ENCODE measurements at places on chromosomes 3 and 15. TPM values are rescaled to one million over a fixed set of nuclear protein-coding genes. Genes with fewer than 3 reads are reported as not detected.
A peak's percentile ranks its signal among the peaks of the same experiment; 100 is the strongest.

CHRD gene
- 47.2 TPM for total RNA-seq

CELSR3 gene
- 0.66 TPM for total RNA-seq

PROK2 gene
- total RNA-seq = not detected

KLF15 gene
- total RNA-seq = 40.2 TPM

FBXW12 gene
- total RNA-seq = 3.4 TPM

CMTM8 gene
- 31.4 TPM for total RNA-seq

SERPINI1 gene
- total RNA-seq = 10.2 TPM

DNA sequence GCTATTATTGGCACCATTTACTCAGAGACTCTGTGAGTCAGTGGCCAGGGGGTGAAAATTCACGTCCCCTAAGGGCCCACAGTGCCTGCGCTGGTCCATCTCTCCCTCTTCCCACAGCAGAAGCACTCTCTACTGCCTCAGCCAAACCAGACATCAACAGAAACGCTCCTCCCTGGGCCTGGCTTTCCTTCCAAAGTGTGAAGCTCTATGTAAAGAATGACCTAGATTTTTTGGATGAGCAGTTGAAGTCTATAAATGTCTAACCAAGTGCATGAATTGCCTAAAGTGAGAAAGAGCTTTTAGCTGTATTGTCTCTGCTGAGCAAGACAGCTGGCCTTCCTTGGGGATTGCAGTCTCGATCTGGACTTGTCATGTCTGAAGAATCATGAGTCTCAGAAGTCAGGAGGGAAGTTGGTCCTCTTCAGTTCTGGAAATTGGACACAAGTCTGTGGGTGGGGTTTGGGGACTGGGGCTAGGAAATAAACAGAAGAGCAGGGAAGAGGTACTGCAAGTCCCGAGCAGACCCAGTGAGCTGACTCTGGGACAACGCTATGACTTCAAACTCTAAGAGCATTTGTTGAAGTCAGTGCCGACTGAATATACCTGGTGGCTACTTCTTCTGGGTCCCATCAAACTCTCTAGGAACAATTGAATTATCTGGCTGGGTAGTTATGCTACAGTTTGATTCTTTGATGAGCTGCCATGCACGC is 29.0 kb downstream of the RASGRP1 start:
- DNase-seq = no peak

GRCh38 chr15:45121706-45122417 is 7.7 kb downstream of the DUOXA2 start:
- no peak for DNase-seq

DNA sequence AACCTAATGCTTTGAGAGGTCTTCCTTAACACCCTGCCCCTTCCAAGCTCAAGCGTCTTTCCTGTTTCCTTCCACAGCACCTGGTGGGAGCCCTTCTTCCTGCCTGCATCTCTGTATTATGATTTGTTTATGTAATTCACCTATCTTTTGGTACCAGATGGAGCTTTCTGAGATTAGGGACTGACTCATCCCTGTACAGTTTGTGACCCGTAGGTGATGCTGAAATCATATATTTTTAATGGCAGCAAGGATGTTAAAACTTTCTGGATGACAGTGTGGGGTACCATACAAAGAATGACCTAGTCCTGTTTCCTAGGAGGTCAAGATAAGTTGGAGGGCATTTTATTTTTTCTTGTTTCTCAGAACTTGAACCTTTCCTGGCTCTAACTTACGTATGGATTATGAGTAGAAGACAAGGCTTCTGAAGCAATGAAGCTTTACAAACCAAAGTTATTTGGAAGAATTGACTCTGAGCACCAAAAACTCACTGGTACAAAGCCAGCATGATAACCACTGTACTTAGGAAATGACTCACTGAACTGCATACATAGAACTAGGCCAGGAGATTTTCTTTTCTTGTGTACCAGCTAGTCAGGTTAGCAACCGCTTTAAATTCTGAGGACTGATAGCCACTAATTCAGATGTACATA is 46.6 kb downstream of the HHLA2 start:
- peak; percentile 16 for DNase-seq

GRCh38 chr3:47024932-47025331 is 45.5 kb downstream of the NBEAL2 start:
- no peak for DNase-seq

DNA sequence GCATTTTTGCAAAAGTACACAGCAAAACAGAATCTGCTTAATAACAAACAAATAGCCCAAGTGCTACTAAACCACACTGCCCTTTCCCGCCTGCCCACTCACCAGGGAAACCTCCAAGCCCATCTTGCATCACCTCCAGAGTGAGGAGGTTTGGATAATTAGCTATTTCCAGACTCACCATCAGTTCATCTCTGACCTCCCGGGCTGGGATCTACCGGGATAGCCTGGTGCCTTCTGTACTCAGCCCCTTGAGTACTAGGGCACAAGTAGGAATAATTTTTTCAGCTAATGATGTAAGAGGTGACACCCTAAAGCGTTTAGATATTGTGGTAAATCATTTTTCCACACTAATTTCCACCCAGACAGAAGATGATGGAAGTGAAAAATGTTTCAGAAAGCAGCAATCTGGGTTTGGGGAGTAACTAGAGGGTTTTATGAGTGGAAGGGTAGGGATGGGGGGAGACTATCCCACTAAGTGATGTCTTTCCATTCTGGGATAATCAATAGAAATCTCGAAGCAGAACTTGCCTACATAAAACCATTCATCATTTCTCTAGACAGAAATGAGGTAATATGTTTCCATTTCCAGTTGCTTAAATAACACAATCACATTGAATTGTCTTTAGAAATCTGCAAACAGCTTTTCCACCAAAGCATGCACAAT is 40.9 kb downstream of the TAFA4 start:
- DNase-seq = no peak

- no peak for DNase-seq
These were observed 91.1 kb upstream of the TPM1 start for GRCh38 chr15:62951481-62951880.

DNA sequence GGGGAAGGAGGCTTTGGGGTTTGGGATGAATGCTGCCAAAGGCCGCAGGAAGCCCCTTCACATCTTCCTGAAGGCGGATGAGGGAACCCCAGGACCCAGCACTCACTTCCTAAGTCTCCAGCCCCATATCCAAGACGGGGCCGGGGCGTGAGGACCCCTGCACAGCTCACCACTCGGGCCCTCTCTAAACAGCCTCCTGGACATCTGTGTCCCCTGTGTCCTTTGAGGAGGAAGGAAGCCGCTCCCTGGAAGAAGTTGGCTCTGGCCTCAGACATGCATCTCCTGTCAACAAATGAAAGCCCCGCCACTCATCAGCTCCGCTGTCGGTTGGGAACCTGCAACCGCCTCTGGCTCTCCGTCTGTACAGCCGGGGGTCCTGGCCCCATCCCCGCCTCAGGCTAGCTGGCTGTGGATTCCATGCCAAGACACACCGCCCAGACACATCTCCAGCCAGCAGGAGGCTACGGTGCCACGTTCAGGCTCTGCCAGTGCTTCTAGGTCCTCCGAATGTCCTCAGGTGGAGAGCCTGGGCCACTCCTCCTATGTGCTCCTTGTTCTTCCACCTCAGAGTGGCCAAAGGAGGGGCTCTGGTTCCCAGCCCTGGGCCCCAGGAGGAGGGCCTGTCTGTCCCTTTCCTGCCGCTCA is 140.0 kb upstream of the MEF2A start:
- DNase-seq = no peak

- no peak for DNase-seq
These were observed 188.3 kb upstream of the THBS1 start for GRCh38 chr15:39392469-39393047.

GRCh38 chr3:196916221-196916620 is 26.1 kb downstream of the NCBP2 start:
- DNase-seq = no peak

- no peak for DNase-seq
These were observed 100.9 kb downstream of the MYO5A start for GRCh38 chr15:52427804-52428203.

DNA sequence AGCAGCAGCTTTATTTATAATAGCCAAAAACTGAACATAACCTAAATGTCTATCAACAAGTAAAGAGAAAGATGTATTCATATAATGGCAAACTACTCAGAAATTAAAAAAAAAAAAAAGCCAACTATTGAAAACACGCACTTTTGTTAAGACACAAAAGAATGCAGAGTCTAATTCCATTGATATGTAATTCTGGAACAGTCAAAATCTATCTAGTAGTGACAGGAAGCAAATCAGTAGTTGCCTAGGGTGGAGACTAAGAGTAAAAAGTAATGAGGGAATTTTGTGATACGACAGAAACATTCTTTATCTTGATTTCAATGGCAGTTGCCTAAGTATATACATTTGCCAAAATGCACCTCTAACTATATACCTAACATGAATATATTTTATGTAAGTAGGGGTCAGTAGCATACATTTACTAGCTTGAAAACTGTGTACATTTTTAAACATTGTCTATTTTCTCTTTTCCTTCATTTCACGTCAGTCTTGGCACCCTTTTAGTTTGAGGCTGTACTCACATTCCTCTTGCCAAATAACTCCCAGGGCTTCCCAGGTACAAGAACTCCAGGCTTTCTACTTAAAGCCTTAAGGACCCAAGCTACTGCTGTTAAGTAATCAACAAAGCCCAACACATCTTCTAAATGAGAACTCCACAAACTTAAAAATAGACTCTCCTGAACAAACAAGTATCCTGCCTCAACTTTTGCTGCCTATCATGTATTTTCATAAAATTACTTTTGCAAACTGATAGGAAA is 54.7 kb downstream of the ADAM10 start:
- DNase-seq = no peak

DNA sequence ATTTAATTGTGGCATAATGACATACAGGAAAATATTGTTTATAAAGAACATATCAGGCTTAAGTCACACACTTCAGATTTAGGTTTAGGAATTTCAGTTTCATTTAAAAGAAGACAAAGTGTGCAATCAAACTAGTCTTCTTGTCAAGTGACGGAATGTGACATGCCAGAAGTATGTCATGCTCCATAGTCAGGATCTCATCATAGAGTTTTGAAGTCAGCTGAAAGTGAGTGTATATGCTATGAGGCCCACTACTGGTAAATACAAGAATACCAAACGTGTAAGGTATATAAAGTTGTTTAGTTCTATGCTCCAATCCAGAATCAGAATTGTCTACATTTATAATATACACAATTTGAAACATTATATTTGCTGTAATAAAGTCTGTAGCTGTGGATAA is 988.4 kb downstream of the TBL1XR1 start:
- no peak for DNase-seq

DNA sequence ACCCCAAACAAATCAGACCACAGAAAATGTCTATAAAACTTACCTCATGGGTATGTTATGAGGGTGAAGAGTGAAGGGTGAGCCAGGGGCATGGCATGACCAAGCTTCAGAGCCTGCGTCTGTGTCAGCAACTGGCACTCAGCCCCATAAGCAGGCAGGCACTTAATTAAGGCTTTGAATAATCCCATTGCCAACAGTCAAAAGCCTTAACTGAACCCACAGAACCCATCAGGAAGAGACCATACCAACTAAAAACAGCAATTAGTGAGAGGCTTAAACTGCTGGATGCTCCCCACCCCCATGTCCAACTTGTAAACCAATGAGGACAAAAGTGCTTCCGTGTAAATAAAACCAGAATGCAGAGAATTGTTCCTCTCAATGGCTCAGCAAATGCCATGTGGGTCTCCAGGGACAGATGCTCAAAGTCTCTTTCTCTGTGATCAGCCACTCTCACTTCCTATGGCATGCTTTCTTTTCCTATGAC is 126.0 kb downstream of the MYLK start:
- DNase-seq = no peak

- no peak for DNase-seq
These were observed 182.8 kb upstream of the TOPAZ1 start for GRCh38 chr3:44058868-44059203.

DNA sequence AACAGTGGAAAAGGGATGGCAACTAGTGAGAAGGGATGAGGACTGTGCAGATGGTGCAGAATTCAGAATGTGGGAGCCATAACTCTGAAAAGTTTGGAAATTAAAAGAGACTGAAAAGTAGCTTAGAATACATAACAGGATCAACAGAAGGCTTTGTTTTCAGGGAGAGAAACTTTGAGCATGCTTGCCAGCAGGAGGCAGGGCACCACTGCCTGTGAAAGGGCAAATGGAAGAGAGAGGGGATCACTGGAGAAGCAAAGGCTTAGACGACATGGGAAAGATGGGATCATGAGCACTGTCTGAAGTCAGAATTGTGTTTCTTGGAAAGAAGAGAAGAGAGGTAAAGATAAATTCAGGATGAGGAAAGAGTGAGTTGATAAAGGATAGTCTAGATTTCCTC is 99.6 kb downstream of the ABI3BP start:
- DNase-seq = no peak

DNA sequence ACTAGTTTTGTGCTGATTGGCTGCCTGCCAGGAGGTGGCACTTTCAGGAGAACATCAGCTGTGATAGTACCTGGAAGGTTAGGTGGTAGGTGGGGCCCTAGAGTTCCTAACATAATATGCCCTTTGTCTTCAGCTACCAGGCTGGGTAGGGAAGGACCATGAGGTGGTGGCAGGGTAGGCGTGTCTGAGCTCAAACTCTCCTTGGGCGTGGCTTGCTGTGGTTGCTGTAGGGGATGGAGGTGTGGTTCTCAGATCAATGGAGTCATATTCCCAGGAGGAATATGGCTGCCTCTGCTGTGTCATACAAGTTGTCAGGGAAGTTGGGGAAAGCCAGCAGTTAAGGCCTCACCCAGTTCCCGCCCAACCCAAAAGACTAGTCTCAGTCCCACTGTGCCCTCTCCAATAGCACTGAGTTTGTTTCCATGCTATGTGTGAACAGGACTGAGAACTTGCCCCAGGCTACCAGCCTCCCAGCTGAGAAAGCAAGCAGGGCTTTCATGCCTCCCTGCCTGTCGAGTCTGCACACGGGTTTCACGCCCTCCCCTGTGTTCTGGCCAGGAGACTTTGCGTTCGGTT is 107.7 kb downstream of the CHCHD4 start:
- DNase-seq = no peak

DNA sequence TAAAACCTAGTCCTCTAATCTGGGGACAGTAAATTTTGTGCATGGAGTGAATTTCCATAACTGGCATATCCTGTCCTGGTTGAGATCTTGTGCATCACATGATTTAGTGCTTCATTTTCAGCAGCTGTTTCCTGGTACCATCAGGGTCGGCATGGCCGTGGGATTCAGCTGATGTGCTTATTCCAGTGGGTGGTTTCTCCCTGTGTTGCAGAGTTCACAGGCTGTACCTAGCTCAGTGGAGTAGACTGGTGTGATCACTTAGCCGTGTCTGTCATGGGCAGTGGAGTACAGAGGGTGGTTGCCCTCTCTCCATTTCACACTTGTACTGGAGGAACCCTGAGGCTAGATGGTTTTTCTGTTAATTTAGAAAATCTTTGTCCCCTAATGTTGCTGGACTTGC is 228.5 kb downstream of the PTPRG start:
- no peak for DNase-seq

DNA sequence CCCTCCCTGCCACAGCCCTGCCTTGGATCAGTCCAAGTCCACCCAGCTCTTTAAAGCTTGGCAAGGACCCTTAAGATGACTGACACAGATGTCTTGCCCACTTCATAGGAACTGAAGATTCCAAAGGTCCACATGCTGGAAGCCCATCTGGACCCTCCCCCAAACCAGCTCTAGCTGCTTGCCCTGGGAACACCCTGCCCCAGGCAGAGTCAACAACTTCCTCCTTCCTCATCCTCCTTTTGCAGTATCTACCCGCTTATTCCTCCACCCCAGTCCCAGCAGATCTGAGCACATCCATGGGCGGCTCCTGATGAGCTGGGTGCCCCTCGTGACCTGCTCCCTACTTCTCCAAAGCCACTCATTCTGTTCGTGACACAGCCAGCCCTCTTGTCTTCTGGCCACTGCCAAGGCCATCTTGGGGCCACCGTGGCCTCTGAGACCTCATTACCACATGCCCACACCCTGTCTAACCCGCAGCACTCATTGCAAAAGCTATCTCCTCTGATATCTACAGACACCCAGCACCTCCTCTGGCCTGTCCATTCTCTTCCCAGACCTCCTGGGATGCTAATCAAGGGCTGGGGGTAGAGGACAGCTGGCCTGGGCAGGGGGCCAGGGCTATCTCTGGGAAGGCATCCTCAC is 2.0 kb upstream of the PFKFB4 start:
- DNase-seq = no peak

Data from body of pancreas (tissue), 4 donors.